ENCODE measurements at places on chromosomes 6 and 20.

DNA sequence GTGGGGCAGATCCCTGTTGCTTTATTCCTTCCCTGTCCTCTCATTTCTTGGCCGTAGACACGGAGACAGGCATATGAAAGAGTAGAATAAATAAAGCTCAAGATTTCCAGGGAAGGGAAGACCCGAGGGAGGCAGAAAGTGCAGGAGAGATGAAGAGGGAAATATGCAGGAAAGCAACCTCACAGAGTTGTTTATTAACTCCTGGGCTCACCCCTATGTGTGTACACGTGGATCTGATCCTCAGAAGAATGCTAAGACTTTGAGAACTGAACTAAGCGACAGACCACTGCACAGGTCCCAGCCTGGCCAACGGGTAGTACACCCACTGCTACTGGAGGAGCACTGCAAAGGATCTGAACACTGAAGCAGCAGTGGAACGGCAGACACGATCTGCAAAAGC, 156.2 kb downstream of the KIF16B start:
- DNase-seq = no peak

DNA sequence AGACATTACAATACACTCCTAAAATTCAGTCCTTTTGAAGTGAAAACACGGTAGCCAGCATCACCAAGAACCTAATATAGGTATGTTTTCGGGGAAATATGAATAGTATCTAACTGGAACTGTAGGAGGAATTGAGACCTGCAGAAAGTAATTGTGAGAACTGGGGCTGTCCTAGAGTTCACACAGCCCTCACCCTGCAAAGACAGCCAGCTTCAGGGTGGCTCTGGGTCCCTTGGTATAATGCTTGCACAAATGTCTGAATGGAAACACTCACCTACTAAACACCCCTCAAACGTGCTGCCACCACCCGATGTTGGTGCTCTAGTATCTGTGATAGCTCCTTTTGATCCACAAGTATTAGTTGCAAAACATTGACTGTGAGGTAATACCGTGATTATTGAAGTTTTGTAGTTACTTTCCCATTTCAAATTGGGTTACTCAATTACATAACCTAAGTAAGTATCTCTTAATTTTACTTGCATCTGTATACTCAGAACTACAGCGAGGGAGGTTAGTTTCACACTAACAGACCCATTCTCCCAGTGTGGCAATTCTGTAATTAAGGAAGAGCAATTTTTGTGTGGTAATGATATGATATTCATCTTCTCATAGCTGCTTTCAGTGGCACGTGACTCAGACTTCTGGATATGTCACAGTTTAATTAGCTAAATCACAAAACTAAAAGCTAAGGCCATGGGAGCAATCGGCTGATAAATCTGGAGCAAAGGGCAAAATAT, 129.5 kb downstream of the INSM1 start:
- DNase-seq = no peak

GRCh38 chr6:16762550-16763477, 1.6 kb upstream of the ATXN1 start:
- peak; percentile 90 for DNase-seq

- DNase-seq = no peak
Observed at GRCh38 chr6:27178860-27179259, 68.6 kb upstream of the PRSS16 start.

- no peak for DNase-seq
Observed at GRCh38 chr6:127900935-127901334, at the start of gene THEMIS. TSS of gene THEMIS (minus strand) at chr6:127901058. CDS start at chr6:127900932, 126 bp downstream.

Measured in stromal cell of bone marrow (primary cell).